Sciatic nerve (tissue), 2 donors: ENCODE measurements at places on chromosomes 12 and 14. TPM values are rescaled to one million over a fixed set of nuclear protein-coding genes. Genes with fewer than 3 reads are reported as not detected.

DNA sequence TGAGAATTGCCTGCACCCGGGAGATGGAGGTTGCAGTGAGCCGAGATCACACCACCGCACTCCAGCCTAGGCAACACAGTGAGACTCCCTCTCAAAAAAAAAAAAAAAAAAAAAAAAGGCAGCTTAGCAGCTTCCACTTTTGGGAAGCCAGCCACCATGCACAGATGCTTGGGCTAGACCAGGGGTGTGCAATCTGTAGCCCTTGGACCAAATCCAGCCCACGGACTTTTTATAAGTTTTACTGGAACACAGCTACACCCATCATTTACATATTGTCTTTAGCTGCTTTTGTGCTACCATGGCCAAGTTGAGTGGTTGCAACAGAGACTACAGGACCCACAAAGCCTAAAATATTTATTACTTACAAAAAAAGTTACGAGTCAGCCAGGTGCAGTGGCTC is 6.7 kb downstream of the CIT start:
- no peak for DNase-seq

GRCh38 chr14:50560931-50561285 is 963 bp downstream of the ATL1 start:
- peak; percentile 92 for DNase-seq

- DNase-seq, result no peak
These were observed 9.9 kb downstream of the ISCU start for GRCh38 chr12:108572166-108572790.

DNA sequence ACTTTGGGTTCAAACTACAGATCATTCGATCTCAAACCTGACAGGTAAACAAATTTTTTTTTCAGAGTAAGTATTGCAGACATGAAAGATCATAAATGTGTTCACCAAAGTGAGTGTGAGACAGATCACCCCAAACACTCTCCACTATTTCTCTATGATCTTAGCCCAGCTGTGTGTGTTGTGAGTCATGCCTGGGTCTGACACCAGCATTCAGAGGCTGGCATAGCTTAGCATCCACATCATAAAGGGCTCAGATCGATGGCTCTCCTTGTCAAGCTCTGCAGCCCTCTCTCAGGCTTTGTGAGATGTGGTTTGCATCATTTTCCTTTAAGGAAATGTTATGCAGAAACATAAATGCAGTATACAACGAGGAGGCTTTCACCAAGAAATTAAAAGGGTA is 164.9 kb downstream of the ETV6 start:
- no peak for DNase-seq

DNA sequence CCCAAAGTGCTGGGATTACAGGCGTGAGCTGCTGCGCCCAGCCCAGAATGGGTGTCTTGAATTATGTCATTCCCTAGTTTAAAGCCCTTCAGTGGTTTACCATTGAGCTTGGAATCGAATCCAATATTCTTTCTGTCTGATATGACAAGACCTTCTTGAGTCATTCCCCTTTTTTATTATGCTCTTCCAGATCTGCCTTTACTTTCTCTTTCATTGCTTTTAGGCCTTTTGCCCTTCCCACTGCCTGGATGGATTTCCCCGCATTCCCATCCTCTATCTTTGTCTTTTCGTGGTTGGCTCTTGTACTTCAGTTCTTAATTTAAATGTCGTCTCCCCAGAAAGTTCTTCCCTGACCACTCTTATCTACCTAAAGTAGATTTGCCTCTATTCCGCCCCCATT is 1.6 kb downstream of the TRAFD1 start:
- DNase-seq, result no peak

- no peak for DNase-seq
These were observed 69.2 kb upstream of the PSMA6 start for GRCh38 chr14:35222872-35223466.

- DNase-seq, result no peak
These were observed 7.4 kb downstream of the ASCL1 start for GRCh38 chr12:102964872-102965271.

DNA sequence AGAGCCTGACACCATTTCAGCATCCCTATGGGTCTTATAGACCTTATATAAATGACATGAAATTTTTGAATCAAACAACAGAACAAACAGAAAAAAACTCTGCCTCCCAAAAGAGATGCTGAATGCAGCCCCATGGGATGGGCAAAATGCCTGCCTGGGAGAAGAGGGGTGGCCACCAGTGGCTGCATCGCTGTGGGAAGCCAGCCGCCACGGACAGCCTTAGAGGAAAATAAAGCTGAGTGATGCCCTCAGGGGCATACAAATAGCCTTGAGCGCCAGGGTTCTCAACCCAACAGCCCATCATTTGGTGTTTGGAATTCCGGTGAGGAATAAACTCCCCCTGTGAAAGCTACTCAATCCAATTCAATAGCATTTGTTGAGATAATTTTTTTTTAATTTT is 22.9 kb downstream of the SYNE3 start:
- DNase-seq, result no peak

- no peak for DNase-seq
These were observed 158.7 kb downstream of the EGLN3 start for GRCh38 chr14:33792009-33792719.

DNA sequence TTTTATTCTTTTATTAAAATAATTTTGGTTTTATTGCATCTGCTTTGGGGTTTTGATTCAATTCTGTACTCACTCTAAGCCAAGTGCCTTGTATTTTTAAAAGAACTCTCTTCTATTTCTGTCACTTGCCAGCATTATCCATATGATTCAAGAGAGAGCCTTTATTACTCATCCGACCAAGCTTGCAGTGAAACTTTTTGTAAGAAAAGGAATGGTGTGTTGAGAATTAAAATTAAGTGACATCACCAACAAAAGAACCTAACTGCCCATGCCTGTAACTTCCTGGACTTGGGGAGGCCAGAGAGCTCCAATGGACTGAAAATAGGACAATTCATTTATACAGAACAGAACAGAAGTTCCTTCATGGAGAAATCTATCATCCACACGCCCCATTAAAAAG is 52.1 kb downstream of the GALNT4 start:
- no peak for DNase-seq

- DNase-seq, result no peak
These were observed 21.1 kb downstream of the PPP1CC start for GRCh38 chr12:110721570-110721969.

GRCh38 chr12:110234331-110234751 is 46.7 kb upstream of the ATP2A2 start:
- no peak for DNase-seq

- DNase-seq, result no peak
These were observed 141.1 kb downstream of the PHETA1 start for GRCh38 chr12:111227476-111228420.

DNA sequence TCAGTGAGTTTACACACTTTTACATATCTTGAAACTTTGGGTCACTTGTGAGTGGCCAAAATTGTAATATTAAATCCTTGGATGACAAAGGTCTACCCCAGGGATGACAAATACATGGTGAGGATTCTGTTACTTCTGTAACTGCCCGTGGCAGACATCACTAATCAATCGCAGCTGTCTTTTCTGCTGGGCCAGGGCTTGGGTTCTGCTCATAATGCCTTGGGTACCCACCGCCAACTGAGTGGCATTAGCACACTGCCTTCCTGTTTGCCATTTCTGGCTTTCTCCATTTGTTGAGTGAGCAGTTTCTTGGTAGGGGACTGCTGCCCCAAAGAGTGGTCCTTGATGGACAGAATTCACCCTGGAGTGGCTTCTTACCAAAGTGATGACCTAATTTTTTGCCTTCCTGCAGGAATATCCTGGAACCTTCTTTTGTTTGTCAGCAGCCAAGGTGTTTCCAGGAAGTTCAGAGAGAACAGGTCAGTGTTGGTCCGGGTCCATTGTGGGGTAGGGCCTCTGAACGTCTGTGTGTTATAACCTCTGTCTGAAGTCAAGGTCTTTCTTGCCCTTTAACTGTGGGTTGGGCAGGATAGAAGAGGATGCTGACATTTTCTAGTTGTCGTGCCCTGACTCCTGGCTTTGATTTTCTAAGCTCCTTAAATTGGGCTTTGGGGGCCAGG is 6.2 kb downstream of the TSPAN9 start:
- DNase-seq, result no peak

DNA sequence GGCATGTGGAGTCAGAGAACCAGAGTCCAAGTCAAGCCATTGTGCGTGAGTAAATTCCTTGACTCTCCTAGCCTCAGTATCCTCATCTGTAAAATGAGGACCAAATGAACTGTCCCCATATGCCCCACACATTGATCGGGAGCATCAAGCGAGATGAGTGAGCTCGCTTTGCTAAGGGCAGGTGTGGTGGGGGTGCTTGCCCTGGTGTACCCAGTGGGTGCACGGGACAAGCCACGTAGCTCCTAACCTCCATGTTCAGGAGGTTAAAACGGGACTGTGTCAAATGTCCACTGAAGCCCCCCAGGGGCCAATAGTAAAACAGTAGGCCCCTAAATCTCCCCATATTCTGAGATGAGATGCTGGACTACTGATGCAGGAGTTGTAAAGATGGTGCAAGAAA is 60.9 kb downstream of the SERPINA3 start:
- DNase-seq, result peak; percentile 2

DNA sequence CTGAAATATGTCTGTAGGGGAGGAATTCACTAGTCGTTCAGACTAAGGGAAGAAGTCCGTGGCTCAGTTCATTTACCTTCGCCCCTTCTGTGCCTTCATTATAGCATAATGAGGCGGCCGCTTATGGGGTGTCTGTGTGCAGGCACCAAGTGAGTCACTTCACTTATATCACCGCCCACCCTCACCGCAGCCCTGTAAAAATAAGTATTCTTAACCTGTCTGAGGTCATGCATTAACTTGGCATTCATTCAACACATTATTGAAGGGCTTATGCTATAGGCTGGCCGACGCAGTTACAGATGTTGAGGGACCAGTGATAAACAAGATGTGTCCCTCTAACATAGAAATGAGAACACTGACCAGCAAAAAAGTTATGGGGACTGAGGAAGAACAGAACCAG is 47.7 kb upstream of the PTCSC3 start:
- DNase-seq, result no peak

GRCh38 chr12:55925870-55926737 is 1.6 kb downstream of the PYM1 start:
- DNase-seq, result no peak

GRCh38 chr12:86634456-86635410 is 378.5 kb upstream of the MGAT4C start:
- DNase-seq, result no peak

DNA sequence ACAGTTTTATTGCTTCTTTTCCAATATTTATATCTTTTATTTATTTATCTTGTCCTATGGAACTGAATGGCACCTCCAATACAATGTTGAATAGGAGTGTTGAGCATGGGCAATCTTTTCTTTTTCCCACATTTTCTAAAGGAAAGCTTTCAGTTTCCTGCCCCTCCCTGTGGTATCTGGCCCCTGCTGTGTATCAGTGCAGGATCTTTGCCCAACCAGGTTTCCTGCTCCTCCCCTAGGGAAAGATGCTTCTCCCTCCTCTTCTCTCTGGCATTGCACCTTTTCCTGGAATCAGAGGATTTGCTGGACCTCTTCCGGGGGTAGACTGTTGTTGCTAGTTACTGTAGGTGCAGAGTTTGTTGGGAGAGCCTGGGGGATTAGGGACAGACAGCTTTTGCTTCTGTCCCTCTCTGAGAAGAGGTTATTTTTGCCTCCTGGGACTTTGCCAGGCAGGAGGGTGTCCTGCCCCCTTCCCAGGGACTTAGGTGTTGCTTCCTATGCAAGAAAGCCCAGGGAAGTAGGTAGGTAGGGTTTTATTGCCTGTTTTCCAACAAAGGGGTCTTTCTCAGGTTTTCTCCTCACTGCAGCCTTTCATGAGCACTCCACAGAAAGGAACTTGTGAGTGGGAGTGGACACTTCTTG is 67.6 kb downstream of the POLR3B start:
- DNase-seq, result no peak

GRCh38 chr14:54219261-54220070 is 177.3 kb upstream of the CDKN3 start:
- no peak for DNase-seq

GRCh38 chr14:96459851-96460250 is 42.3 kb upstream of the PAPOLA start:
- DNase-seq, result no peak

GRCh38 chr12:38844267-38844666 is 61.1 kb downstream of the CPNE8 start:
- no peak for DNase-seq

DNA sequence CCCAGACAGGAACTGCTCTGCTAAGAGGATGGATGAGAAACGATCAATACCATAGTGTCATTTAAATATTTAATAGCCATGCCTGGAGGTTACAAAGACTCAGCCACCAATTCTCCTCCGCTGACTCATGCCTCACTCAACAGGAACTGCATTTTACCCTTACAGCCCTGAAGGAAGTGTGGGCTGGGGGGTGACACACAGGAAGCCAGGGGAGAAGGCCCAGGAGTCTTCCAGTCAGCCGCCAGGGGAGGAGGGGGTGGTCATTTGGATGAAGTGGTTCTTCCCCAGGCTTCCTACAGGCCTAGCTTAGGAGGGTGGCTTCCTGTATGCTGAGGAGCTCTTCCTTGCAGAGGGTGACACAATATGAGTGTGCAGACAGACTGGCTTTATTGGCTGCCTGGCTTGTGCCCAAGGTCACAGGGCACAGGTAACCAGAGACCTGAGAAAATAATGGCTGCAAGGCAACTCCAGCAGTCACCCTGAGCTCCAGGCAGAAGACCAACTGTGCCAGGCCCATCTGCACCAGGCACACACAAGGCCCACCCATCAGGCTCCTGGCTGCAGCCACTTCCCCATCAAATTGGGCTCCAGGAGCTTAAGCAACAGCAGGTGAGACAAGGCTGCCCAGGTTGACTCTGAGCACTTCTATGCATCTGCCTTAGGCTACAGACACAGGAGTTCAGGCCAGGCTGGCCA is 30.6 kb upstream of the RPLP0 start:
- DNase-seq, result no peak

GRCh38 chr12:53500142-53500775 is 824 bp upstream of the TARBP2 start:
- peak; percentile 81 for DNase-seq

- DNase-seq, result no peak
These were observed 30.4 kb downstream of the RAP1B start for GRCh38 chr12:68641138-68641537.

Gene PRB3
- total RNA-seq, result not detected

Gene IL26
- total RNA-seq, result not detected

Gene KCNA1
- total RNA-seq, result 5.2 TPM

Gene RTN1
- total RNA-seq, result 5.4 TPM

Gene MUCL1
- not detected for total RNA-seq

Gene DDN
- not detected for total RNA-seq

Gene NPFF
- not detected for total RNA-seq

Gene ADCY4
- total RNA-seq, result 68.1 TPM

Gene CMA1
- total RNA-seq, result 2.3 TPM

Gene FRMD6
- total RNA-seq, result 52.0 TPM

Gene GZMB
- total RNA-seq, result 3.1 TPM

Gene C1R
- total RNA-seq, result 628 TPM
